Stomach (tissue), 19 donors: ENCODE measurements at places on chromosomes 5 and 9. TPM values are rescaled to one million over a fixed set of nuclear protein-coding genes. Genes with fewer than 3 reads are reported as not detected.
A peak's percentile ranks its signal among the peaks of the same experiment; 100 is the strongest.

The STKLD1 gene
- total RNA-seq: not detected

The SEMA5A gene
- 5.2 TPM for total RNA-seq

The SLCO4C1 gene
- not detected for total RNA-seq

The NANS gene
- 66.5 TPM for total RNA-seq

The MEF2C gene
- 15.6 TPM for total RNA-seq

The PCDHGB6 gene
- 6.2 TPM for total RNA-seq

The PCDHGB4 gene
- total RNA-seq: 0.29 TPM

The PCDHGA2 gene
- total RNA-seq: 1.3 TPM

DNA sequence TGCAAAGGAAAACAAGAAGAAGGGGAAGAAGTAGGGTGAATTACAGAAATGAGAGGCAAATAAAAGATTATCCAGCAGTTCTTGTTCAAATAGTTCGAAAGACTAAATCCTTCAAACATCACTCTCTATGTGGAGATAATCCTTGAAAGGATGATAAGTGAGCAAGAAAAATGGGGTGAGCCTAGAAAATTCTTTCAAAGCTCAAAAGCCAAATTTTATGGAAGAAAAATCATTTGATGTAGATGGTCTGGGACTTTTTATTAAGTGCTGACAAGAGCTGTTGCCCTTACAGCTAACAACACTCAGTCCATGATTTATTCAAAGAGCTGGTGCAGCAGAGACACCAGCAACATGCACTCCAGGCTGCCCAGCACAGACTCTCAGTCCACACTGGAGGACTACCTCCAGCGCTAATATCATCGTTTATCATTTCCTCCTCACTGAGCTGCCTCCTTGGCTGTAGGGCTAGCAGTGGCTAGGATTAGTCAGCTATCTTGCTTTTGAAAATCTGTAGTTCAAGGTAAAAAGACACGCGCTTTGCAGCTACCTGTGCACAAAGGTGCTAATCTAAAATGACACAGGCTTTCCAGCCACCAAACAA is 264.8 kb upstream of the KIF2A start:
- DNase-seq: no peak

DNA sequence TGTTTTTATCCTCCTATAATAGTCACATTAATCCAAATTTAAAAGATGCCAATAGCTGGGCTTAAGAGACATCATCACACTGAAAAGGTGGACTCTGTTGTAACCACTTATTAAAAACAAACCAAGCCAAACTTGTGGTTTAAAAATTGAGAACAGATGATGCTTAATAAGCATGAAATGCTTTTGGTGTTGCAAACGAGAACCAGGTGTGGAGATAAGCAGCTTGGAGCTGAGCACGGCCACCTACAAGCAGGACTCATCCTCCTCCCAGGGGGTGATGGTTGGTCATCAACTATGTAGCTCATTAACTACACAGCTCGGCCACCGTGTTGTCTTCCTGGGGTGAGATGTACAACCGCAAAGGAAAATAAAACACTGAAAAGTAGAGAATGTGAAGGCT is 154.4 kb downstream of the NPR3 start:
- DNase-seq: no peak

- DNase-seq: no peak
Measured at GRCh38 chr9:20200581-20200980, 411.7 kb upstream of the SLC24A2 start.

DNA sequence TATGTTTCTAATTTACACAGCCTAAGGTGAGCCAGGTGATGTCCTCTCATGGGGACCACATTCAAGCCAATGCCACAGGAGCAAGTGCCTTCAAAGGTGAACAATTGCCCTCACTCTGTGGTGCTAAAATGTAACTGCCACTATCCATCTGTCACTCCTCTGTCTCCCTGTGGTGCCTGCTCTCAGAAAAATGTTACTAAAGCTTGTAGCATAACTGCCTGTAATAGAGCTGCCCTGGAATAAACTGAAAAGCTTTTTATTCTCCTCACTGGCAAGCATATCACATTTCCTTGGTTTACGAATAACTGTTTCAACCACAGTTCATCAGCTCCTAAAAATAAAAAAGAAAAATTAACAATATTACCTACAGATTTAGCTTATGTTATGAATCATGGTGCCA is 142.4 kb downstream of the ST8SIA4 start:
- no peak for DNase-seq

GRCh38 chr9:114559830-114560513 is 27.6 kb upstream of the ATP6V1G1 start:
- DNase-seq: peak; percentile 14

DNA sequence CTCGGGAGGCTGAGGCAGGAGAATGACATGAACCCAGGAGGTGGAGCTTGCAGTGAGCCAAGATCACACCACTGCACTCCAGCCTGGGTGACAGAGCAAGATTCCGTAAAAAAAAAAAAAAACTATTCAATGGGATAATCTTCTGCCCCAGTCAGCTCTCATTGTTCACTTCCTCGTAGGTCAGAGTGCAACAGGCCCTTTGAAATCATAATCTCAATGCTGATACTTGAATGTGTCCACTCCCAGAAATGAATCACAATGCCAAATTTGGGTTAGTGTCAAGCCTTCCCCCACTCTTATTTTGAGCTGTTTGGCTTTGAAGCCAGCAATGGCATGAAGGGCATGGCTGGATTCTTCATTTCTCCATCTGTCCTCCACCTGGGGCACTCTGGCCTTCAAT is 610.3 kb upstream of the KLF4 start:
- DNase-seq: no peak

- peak; percentile 36 for DNase-seq
Measured at GRCh38 chr9:84271531-84271900, 69.0 kb downstream of the SLC28A3 start.

GRCh38 chr5:9710069-9710468 is 79.9 kb upstream of the TAS2R1 start:
- no peak for DNase-seq

- DNase-seq: peak; percentile 98
Measured at GRCh38 chr5:109688970-109689739, 572 bp upstream of the MAN2A1 start.

DNA sequence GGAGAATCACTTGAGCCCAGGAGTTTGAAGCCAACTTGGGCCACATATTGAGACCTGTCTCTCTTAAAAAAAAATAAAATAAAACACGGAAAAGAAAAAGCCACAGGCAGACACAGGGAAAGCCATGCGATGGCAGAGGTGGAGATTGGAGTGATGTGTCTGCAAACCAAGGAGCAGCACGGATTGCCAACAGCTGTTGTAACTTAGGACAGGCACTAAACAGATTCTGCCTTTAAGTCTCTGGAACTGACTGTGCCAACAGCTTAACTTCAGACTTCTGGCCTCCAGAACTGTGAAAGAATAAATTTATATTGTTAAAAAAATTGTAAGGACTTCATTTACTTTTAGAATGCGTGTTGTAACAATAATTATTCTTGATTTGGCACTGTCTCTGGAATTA is 318.5 kb upstream of the CHD1 start:
- no peak for DNase-seq

GRCh38 chr5:33075731-33076130 is 364.6 kb downstream of the NPR3 start:
- no peak for DNase-seq

DNA sequence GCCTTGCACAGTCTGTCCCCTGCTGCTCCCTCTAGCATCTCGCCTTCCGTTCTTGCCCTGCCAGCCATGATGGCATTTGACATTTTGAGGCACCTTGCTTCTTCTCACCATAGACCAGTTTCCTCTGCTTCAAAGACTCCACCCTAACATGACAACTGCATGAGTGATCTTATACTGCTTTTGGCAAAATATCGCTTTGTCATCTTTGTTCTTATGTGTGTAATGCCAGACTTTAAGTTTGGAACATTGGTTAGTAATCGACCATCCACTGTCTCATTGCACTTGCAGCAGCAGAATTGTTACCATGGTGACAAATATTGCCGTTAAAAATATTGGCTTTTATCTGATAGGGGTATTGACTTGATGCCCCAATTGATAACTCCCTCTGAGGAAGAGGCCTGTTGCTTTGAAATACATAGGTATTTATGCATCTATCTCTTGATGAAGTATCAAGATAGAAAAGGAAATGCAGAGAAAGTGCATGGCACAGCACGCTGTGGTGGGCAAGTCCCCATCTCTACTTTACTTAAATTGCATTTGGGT is 6.8 kb downstream of the GARIN3 start:
- DNase-seq: no peak

GRCh38 chr5:59317023-59317773 is 576.3 kb downstream of the PDE4D start:
- DNase-seq: no peak

- no peak for DNase-seq
Measured at GRCh38 chr9:135714242-135715055, 12.5 kb downstream of the KCNT1 start.

DNA sequence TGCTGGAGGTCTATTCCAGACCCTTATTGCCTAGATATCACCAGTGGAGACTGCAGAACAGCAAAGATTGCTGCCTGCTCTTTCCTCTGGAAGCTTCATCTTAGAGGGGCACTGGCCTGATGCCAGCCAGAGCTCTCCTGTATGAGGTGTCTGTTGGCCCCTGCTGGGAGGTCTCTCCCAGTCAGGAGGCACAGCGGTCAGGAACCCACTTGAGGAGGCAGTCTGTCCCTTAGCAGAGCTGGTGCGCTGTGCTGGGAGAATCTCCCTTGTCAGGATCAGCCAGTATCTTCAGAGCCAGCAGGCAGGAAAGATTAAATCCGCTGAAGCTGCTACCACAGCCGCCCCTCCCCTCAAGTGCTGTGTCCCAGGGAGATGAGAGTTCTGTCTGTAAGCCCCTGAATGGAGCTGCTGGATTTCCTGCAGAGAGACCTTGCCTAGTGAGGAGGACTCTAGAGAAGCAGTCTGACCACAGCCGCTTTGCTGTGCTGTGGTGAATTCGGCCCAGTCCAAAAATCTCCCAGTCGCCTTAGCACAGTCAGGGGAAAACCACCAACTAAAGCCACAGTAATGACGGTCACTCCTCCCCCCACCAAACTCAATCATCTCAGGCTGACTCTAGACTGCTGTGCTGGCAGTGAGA is 124.1 kb downstream of the JAKMIP2 start:
- DNase-seq: no peak

DNA sequence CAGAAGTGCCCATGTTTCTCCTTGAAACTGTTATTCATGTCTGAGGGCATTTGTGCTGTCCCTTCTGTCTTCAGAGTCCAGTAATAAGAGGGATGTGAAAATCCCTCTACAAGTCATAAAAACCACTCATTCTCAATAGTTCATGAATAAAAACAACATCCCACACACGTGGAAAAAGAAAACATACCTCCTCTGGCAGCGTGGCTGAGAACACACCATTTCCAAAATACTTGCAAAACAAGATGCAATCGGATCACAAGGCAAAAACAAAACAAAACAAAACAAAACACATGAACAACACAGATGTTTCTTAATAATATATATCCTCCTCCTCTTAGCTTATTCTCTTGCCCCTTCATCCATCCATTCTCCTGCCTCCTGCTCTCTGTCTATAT is 71.0 kb upstream of the EQTN start:
- no peak for DNase-seq

GRCh38 chr5:155987265-155987810 is 339.6 kb upstream of the SGCD start:
- no peak for DNase-seq

DNA sequence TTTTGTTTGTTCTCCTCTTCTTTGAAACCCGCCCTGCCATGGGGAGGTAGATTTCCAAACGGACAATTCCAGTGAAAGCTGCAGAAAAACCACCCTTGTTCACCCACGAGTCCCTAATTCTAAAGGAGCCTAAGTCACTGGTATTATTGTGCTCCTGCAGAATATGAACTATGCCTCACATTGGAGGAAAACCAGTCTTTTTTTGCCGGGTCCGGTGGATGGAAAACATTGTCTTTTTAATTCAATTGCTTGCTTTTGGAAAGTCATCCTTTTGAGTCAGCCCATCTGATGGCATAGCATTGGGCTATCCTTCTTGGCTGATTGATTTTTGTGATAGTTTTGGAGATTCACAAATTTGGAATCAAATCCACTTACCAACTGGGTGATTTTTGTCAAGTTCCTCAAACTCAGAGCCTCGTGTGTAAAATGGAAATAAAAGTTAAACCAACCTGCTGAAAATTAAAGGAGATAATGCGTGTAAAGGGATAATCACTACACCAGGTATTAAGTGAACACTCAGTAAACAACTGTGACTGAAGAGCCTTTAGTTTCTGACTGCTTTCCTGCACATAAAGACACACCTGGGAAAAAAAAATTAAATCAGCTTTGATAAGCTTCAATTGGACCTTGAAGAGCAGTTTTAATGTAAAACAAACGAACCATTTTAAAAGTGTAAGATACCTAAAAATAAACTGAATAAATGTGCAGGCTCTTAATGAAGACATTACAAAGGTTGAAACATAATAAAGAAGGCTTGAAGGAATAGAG is 780 bp upstream of the CCNJL start:
- DNase-seq: no peak

GRCh38 chr9:114216976-114217375 is 61.6 kb downstream of the COL27A1 start:
- DNase-seq: no peak

- peak; percentile 46 for DNase-seq
Measured at GRCh38 chr9:34994260-34994899, 4.8 kb downstream of the DNAJB5 start.

DNA sequence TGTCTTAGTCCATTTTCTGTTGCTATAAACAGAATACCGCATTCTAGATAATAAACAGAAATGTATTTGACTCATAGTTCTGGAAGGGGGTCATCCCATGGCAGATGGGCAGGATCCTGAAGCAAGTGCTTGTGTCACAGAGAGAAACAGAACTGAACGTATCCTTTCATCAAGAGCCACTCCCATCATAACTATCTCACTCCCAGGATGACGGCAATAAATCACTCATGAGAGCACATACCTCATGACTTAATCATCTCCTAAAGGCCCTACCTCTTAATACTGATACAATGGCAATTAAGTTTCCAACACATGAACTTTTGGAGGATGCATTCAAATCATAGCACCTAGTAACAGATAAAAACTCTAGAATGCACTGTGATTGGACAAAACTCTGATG is 142.9 kb downstream of the CAMK4 start:
- no peak for DNase-seq

- peak; percentile 90 for DNase-seq
Measured at GRCh38 chr5:146340260-146341081, 1.8 kb downstream of the POU4F3 start.

- no peak for DNase-seq
Measured at GRCh38 chr9:36853233-36853632, 180.8 kb downstream of the PAX5 start.

- peak; percentile 90 for DNase-seq
Measured at GRCh38 chr9:131762356-131762932, 22.6 kb upstream of the RAPGEF1 start.

DNA sequence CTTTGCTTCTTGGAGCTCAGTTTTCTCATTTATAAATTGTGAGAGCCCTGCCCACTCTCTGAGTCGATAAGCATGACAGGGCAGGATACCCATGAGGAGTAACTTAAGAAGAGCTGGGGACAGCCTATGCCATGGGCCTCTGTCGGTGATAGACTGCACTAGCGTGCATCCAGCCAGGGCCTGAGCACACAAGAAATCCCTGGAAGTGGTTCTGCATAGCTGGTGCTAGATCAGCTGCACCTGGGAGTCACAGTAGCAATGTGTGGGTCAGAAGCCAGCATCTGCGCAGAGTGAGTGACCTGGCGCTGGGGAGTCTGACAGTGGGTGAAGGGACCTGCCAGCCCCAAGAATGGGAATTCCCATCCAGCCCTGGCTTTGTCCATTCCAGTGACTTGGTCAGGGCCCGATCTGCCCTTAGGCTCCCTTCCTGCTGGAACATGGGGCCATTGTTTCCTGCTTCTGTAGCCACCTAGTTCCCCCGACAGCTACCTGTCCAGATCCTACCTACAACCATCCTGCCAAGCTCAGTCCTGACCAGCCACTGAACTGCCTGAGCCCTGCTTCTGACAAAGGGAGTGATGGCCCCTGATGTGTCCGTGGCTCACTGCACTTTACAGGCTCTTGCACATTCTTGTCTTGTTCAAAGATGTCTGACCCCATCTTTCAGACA is 35.9 kb upstream of the NANS start:
- peak; percentile 17 for DNase-seq
